Activated T-cell treated with anti-CD3 and anti-CD28 coated beads, Interleukin-2, amount 50 U/mL, for 72 hours (primary cell): ENCODE measurements at places on chromosomes 3 and 15.

DNA sequence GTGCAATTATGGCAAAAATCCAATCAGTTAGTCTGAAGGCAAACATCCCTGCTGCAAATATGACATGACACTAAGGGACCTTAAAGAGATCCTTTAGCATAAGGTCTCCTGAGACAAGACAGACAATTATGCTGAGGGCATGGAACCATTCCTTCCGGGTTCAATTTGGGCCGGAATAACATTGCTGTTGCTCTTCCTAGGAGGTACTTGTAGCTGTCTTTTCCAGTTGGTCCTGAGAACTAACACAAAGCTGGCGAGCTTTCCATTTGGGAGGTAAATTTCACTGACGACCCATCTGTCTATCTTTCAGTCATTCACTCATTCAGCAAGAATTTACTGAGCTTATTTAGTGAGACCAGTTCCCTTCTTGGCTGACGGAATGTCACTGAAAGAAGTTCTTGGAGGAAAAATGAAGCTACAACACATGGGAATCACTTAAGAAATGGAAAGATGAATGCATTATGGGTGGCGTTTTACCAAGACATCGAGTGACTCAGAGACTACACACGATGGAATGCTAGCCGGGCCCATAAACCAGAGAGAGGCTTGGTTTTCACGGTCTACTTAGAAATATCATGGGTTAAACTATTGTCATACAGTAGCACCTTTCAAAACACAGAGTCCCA, 215.5 kb downstream of the PDZRN3 start:
- no peak for DNase-seq

- DNase-seq = no peak
Observed at GRCh38 chr3:100096866-100097265, 17.4 kb downstream of the FILIP1L start.

- DNase-seq = no peak
Observed at GRCh38 chr15:31470756-31471155, 144.1 kb downstream of the KLF13 start.

- DNase-seq = no peak
Observed at GRCh38 chr3:122443090-122443489, 27.2 kb upstream of the WDR5B start.

DNA sequence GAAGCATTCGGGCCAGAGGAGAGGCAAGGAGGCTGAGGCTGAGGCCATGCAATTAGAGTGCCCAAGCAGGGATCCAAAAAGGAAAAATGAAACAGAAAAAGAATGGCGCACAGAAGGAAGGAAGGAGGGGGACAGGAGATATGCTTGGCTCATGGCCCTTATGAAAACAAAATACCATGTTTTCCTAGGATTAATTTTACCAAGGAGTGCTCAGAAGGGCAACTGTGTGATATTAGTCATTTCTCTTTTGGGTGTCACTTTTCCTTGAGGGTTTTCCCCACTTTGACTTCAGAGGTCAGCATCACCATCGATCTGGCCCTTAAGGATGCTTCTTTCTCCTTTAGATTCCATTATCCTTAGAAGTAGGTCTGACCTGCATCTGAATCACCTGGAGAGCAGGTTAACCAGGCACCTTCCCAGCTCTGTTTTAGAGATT, 1.4 kb downstream of the PARP14 start:
- DNase-seq = no peak

- DNase-seq = no peak
Observed at GRCh38 chr3:182487143-182487542, 306.2 kb upstream of the ATP11B start.

DNA sequence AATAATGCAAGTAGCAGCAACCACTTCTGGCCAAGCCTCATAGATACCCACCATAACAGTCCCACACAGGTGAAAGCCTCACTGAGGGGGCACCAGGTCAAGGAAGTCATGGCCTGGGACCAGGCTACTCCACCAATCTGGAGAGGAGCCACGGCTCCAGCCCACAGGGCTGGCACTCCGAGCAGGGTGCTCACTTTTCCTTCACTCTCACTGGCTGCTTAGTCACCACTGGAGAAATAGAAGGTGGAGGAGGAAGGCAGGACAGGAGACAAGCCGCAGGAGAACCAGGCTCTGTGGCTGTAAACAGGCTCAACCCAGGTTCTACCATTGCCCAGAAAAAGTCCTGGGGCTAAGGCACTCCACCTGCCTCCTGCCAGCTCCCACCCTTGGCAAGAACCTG, 1.2 kb downstream of the USP19 start:
- DNase-seq = no peak

- DNase-seq = no peak
Observed at GRCh38 chr3:13547591-13548371, 1.1 kb upstream of the FBLN2 start.
